ENCODE measurements at places on chromosomes 1 and 21.

DNA sequence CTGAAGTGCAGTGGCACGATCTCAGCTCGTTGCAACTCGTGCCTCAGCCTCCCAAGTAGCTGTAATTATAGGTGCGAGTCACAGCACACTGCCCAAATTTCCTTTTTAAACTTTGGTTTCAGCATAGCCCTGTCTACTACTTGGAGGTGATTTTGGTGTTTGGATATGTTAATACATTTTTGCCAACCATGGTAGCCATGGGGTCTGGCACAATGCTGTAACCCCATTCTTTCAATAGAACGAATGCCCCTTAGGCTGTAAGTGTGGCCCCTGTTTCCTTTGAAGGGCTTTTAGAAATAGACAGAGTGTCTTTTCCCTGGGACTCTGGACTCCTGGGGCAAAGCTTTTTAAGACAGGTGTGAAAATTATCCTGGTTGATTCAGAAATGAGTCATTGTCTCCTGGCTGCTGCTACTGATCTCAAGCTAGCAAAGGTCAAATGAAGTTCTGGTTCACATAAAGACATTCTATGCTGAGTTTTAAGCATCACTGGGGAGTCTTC lies 141.1 kb upstream of the RUNX1 start:
- DNase-seq: no peak

GRCh38 chr1:162391790-162392563 lies 10.4 kb downstream of the C1orf226 start:
- peak; percentile 43 for DNase-seq

- no peak for DNase-seq
Measured at GRCh38 chr1:84907095-84907827, 14.3 kb upstream of the LPAR3 start.

DNA sequence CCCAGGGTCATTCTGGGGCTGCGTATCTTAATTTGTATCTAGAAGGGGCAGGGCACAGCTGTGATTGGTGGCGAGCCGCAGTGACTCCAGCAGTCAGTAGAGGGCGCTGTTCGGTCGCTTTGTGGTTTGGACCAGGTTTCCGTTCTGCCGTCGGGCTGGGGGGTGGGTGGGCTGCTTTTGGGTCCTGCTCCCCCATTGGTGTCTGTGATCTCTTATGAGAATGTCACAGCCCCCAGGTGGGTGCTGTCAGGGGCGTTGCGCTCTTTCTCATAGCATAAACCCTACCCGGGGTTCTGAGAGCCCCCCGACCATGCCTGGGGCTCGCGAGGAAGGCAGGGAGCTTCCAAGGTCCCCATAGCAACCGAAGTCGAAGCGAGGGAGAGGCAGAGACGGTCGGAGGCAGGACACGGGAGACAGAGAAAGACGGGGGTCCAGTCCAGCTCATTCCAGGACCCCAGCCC lies 5.4 kb downstream of the TFF3 start:
- peak; percentile 55 for DNase-seq

DNA sequence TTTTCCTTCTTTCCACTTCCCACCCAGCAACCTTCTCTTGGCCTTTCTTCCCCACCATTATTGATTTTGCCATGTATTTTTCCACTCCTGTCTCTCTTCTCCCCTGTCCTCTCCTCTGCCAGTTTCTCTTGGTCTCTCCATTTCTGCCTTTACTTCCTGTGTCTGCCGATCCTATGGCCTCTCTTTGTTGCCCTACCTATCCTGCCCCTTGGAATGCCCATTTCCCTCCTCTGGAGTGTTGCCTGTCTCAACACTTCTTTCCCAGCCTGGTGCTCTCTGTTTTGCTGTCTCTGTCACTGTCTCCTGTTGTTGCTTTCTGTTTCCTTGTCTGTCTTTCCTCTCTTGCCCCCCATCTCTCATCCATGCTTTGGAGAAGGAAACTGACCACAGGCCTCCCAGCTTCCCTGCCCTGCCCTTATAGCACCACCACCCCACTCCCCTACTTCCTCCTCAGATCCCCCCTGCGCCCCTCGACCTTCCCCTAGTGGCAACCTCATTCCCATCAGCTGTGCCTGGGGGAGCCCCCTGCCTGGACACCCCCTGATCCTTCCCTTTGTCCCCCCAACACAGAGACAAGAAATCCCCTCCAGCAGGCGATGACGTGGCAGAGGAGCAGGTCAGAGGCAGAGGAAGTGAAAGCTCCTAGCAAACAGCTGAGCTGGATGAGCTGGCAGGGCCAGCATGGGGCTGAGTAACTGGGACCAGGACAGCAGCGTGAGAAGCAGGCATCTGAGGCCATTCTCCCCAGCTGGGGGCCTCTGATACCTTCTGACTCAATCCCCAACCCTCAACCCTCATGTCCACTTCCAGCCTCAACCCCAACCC lies 6.6 kb upstream of the ETV3L start:
- DNase-seq: no peak

- no peak for DNase-seq
Measured at GRCh38 chr21:16563795-16564194, 834.0 kb downstream of the USP25 start.

DNA sequence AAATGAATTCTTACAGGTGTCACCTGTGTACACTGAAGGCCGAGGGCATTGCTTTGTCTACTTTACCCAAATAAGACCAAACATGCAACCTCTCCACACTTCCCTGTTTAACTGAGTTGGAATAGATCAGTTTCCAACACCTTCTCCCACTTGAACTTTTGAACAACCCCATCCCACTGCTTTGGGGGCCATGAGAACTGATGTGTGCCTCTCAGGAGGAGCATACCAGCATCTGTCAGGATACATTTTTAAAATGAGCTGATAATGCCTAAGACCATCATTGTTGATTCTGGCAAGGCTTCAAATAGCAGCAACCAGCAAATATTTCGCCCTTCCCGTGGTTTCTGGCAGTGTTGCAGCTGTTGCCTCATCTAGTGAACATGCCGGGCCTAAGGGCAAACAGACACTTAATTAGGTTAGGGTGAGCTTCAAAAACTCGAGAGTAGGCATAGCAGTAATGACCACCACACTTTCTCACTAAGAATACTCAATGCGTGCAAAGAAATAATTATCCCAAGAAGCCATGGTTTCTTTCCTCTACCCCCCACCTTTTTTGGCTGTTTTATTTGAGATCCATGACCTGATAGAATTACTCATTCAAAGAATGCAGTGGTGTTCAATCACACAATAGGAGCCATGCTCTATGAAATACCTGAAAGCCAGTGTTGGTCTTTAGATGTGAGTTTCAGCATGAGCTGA lies 63.7 kb downstream of the MAP10 start:
- no peak for DNase-seq

DNA sequence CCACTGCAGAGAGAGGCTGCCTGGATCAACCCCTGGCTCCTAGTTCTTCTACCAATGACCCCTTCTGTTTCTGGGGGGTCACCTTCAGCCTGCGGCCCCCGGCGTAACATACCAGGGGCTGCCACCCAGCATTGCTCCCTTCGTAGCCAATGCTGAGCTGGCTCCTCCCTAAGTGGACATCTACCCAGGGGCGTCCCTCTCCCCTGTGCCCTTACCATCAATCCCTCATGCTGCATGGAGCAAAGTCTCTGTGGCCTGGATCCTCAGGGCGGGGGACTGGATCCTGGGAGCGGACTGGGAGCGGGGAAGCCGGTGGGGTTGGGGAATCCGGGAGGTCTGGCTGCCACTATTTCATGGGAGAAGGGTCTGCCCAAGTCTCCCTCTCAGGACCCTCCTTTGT lies 28.6 kb downstream of the TRIM67 start:
- peak; percentile 49 for DNase-seq

DNA sequence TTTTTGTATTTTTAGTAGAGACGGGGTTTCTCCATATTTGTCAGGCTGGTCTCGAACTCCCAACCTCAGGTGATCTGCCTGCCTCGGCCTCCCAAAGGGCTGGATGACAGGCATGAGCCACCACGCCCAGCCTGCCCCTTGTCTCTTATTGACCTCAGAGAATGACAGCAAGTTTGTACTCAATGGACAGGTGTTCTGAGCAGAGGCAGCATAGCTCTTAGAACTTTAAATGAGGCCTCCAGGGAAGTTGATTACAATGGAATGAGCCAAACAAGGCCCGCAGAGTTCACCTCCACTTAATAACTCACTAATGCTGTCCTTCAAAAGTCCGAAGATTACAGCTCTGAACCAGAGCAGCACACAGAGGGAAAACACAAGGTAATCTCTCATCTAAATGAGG lies 10.9 kb downstream of the TMPRSS2 start:
- DNase-seq: no peak

- DNase-seq: peak; percentile 87
Measured at GRCh38 chr1:42146626-42147320, 6.4 kb upstream of the GUCA2B start.

GRCh38 chr1:236394879-236395229 lies 768 bp downstream of the EDARADD start:
- DNase-seq: no peak

GRCh38 chr1:198641501-198641900 lies 2.7 kb downstream of the PTPRC start:
- no peak for DNase-seq

DNA sequence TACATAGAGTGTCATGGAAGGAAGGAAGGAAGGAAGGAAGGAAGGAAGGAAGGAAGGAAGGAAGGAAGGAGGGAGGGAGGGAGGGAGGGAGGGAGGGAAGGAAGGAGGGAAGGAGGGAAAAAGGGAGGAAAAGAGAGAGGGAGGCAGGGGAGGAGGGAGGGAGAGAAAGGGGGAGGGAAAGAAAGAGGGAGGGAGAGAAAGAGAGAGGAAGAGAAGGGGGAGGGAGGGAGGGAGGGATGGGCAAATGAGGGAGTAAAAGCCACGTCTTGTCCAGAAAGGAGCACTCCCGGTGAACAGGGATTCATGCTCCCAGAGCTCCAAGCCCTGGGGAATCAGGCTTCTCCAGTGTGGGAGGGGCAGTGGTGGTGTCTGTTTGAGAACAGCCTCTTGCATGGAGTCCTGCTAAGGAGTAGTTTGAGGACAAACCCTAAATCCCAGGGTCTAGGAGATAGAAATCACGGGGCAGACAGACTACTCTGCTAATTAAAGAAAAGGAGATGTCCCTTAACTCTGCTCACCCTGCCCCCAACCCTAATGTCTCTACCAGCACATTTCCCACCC lies 71.6 kb downstream of the TAS1R2 start:
- DNase-seq: no peak

GRCh38 chr1:213783893-213784292 lies 203.9 kb upstream of the PROX1 start:
- no peak for DNase-seq

DNA sequence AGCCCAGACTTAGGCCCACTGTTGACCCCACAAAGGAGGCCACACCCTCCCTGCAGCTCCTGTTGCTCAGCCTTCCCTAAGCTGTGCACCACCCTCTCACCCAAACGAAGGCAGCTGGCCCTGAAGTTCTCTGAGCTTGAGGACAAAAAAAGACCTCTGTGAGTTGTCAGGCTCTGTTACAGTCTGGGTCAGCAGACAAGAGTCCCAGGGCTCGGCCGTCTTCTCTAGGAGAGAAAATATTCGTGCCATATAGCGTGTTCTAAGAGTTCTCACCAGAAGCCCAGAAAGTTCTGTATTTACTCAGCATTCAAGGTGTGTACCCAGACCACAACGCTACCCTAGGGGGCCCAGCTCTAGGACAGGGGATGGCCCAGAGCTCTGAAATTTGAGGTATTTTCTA lies 25.5 kb upstream of the LYST start:
- no peak for DNase-seq

DNA sequence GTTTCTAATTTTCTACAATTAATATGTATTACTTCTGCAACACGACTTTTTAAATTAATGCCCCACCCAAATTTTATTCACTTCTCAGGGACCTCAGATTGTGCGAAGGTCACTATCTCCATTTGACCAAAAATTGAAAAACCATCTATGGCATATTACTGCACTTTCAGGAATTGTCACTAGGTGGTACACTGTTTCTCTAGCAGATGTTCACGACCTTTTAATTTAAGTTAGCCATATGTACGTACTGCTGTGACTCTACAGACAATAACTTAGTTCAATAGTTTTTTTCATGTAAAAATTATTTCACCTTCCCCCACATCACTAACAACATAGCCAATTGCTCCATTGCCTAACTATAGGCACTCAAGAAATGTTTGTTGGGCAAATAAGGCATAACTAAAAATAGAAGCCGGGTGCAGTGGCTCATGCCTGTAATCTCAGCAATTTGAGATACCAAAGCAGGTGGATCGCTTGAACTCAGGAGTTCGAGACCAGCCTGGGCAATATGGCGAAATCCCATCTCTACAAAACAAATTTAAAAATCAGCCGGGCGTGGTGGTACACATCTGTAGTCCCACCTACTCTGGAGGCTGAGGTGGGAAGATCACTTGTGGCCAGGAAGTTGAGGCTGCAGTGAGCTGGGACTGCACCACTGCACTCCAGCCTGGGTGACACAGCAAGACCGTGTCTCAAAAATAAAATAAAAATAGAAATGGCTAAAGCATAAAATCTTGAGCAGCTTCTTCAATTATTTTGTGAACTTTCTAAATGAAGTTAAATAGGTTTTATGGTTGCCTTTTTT lies 75.7 kb upstream of the PKN2 start:
- no peak for DNase-seq

DNA sequence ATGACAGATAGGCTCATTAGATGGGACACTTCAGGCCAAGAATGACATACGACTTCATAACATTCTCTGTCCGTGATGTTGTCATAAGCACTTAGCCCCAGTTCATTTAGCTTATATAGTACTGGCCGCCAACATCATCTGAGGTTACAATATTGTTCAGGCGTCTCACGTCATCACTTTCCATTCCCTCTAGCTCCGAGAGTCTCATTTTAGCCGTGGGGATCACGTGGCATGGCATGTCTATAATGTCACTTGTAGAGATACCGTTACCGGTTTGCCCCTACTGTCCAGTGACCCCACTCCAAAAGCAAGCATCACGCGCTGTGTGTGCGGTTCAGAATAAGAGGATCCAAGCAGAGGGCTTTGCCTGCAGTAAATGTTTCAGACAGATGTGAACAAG lies 34.6 kb upstream of the HEATR1 start:
- no peak for DNase-seq

GRCh38 chr1:205077158-205077933 lies 6.9 kb downstream of the TMEM81 start:
- DNase-seq: no peak

- DNase-seq: no peak
Measured at GRCh38 chr1:211944733-211945500, 90.4 kb downstream of the INTS7 start.

- peak; percentile 21 for DNase-seq
Measured at GRCh38 chr1:99481391-99481996, 164.4 kb upstream of the PALMD start.

DNA sequence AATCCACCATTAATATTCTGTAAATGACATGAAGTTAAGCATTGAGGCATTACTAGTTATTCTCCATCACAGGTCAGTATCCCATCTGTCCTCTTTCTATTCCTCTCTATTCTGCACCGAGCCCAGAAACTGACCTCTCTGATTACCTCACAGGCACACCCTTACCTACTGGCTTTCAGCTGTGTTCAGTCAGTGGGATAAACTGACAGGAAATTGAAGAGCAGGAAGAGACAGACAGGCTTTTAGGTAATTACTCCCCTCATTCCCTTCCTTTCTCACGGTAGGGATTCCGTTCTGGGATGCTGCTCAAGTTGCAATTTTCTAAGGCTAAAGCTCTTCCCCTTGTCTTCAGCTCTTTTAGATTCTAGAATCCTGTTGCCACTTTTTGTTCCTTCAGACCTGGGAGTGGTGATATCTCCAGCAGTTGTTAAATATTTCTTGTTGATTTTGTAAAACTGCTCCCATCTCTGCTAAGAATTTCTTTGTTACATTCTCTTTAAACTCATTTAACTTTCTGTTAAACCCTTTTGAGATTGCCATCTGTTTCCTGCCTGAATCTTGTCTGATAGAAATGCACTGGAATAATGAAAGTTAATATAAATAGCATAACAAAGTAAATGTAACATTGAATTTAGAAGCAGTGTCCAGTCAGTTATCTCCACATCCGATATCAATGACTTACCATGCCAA lies 1063.4 kb downstream of the PLA2G4A start:
- no peak for DNase-seq

Data from posterior cingulate gyrus (tissue), 11 donors.